ENCODE measurements at places on chromosomes 12 and 14.

DNA sequence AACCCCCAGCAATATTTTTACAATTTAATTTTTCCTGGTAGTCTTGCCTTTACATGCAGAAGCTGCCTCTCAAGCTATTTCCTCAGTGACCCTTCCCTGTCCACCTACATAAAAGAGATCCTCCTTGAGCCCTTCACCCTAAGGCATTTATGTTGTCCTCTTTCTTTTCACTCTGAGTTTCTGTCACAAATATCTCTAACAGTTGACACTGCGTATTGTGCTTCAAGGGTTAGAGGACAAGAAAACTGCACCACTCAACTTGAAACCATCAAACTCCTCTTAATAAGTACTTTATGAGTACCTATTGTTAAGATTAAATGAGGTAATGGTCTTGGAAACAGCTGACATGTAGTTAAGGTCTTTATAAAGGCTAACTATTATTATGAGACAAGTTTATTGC, 557.7 kb downstream of the TRHDE start:
- DNase-seq: no peak

DNA sequence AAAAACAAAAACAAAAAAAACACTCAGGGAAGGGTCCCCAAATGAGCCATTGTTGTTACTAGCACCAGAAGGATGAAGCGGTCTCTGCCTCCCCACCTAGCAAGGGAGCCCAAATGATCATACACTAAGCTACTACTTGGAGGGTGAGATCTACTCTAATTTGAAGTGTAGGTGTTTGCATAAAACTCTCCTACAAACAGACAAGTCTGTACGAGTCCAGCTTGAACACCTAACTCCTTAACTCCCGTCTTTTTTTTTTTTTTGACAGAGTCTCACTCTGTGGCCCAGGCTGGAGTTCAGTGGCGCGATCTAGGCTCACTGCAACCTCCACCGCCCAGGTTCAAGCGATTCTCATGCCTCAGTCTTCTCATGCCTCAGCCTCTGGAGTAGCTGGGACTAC, 132.6 kb downstream of the PPM1H start:
- DNase-seq: no peak

DNA sequence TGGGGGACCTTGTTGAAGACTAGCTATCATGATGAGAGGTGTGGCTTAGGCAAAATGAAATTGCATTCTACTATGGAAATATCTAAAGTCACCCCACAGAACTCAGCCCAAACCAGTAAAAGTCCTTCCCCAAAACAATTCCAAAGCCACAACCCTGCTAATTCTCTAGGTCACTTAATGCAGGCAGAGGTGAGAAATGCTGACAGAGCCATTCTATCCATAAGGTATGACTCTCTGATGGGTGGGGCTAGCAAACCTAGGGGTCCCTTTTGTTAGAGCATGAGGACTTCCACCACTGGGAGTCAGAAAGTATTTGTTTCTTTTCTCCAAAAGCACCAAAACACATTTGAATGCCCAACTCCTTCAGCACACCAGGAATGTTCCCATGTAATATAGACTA, 12.7 kb upstream of the BMP4 start:
- DNase-seq: no peak

- DNase-seq: no peak
Measured at GRCh38 chr12:116455540-116456329, 103.4 kb upstream of the MAP1LC3B2 start.

- DNase-seq: peak; percentile 90
Measured at GRCh38 chr12:130747867-130748740, 32.0 kb upstream of the RIMBP2 start.

DNA sequence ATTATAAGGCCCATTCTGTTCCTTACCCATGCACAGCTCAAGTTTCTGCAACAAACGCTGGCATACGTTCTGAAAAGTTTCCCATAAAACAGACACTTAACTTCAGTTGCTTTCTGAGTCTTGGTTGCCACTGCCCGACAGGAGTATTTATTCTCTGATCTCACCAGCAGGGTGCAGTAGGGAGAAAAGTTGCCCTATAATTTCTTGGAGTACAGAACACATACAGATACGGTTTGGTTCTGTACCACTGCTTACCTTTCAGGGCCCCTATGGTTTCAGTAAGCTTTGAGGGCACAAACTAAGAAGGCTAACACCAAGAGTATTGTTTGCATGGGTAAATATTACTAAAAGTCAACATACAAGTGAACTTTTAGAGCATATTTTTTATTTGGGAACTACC, 77.9 kb downstream of the SPATA7 start:
- no peak for DNase-seq

GRCh38 chr12:128394137-128394536, 127.2 kb downstream of the TMEM132C start:
- DNase-seq: no peak

- no peak for DNase-seq
Measured at GRCh38 chr12:53623548-53624385, 2.4 kb downstream of the ATF7 start.

DNA sequence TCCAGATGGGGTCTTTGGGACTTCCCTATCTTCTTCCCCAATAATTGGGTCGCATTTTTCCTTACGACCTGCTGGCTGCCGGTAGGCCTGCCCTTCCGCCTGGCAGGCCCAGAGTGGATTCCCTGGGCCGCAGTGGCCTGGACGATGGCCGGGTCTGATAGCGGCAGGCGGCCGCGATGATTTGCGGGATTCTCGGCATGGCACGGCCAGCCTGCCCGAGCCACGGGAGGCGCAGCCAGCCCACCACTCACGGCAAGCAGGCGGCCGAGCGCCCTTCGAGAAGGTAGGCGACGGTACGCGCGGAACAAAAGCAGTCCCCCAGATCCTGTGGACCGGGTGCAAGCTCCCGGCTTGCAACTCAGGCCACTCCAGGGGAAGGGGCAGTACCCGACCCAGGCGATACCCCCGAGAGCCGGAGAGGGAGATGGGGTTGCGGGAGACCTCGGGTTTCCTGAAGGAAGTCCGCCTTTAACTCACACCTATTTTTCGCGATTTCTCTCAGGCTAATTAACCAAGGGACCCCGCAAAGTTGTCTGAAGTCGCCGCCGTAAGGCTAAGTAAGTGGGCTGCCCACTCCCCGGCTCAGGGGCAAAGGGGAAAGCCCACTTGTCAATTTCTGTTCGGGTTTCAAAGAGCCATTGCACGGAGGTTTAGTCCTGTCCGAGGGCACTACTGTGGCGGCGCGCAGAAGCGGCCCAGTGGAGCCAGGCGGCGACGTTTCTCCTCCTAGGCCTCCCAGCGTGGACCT, 1.4 kb upstream of the GSC start:
- peak; percentile 36 for DNase-seq

- DNase-seq: no peak
Measured at GRCh38 chr14:71625891-71626701, 306.1 kb upstream of the RGS6 start.

- DNase-seq: no peak
Measured at GRCh38 chr12:11855983-11856374, 206.5 kb downstream of the ETV6 start.

GRCh38 chr12:86698641-86698980, 442.4 kb upstream of the MGAT4C start:
- DNase-seq: no peak

- no peak for DNase-seq
Measured at GRCh38 chr14:56648508-56649301, 69.1 kb downstream of the TMEM260 start.

DNA sequence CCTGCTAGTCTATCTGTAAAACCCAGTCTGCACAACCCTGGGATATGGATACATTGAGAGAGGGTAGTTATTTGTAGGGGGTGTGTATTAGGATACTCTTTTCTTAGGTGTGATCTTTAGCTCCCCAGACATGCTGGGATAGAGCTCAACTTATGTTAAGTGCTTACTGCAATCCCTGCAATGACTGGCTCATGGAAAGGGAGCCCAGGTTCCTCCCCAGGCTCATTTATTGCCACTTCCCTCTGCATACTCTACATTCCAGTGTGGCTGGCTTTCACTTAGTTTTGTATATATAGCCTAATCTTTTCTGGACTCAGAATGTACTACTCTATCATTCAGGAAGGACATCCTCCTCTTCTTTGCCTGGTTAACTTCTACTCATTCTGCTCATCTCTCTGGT, 172.0 kb downstream of the SYT10 start:
- no peak for DNase-seq

DNA sequence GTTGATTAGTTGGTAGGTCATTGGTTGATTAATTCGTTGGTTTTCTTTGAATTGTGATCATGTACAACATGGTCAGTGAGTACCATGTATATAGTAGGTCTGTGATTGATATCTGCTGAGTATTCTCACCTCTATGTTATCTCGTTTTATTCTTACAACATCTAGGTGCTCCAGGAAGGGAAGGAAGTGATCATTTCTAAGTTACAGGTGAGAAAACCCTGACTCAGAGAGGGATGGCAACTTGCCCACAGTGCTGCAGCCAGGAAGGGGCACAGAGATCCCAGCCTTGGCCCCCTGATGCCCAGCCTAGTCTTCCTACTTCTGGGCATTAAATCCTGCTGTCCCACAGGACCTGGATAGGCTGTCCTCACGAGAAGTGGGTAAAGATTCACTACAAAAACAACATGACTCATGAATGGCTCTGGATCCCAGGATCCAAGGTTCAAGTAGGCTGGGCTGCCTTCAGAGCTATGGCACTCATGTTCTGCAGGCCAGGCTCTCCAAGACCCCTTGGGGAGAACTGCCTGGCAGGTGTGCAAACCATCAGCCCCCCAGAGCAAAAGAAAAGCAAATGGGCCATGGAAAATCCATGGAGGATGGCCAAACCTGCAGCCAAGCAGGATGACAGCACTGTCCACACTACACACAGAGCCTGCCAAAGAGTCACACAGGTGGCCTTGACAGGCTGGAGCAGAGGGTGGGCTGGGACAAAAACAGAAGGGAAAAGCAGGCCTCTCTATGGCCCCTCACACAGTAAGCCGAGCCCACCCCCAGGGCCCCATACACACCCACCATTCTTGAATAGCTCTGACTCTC, 146.2 kb downstream of the BCL11B start:
- no peak for DNase-seq

GRCh38 chr12:12467688-12468261, 94.9 kb downstream of the DUSP16 start:
- no peak for DNase-seq

DNA sequence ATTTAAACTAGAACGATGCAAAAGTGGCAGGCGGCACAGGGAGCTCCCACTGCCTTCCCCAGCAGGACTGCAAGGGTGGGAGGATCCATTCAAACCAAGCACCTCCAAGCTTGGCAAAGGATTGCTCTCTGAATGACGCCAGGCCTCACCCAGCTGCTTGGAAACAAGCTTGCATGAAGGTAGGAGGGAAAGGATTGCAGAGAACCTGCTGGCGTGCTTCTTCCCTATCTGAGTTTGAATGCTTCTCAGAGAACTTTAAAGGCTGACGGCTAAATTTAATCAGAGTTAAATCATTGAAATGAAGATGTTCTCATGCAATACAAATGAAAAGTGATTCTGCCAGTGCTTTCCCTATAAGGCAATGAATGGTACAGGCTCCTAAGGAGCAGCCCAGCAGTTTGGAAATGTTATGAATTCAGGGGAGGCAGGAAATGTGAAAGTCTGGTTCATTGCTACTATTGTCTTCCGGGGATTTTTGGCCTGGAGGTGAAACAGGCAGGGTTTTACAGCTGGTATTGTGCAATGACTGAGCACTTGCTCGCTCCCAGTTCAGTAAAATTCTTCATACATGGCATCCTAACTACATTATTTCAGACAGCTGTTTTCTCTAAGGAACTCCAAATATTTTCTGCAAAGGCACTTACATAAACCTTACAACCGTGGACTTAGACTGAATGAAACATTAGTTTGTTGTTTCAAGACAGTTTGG, 31.9 kb upstream of the DUSP6 start:
- DNase-seq: peak; percentile 54

DNA sequence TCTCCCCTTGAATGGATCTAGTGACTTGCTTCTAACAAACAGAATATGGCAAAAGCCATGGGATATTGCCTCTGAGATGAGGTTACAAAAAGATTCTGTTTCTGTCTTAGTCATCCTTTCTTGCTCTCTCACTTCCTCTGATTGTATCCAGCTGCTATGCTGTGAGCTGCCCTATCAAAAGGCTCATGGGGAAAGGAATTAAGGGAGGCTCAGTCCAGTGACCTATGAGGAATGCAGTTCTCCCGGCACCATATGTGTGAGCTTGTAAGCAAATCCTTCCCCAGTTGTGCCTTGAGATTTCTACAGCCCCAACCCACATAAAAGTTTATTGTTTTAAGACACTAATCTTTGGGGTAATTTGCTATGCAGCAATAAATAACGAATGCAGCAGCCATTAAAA, 183.1 kb downstream of the KLHL28 start:
- DNase-seq: no peak

DNA sequence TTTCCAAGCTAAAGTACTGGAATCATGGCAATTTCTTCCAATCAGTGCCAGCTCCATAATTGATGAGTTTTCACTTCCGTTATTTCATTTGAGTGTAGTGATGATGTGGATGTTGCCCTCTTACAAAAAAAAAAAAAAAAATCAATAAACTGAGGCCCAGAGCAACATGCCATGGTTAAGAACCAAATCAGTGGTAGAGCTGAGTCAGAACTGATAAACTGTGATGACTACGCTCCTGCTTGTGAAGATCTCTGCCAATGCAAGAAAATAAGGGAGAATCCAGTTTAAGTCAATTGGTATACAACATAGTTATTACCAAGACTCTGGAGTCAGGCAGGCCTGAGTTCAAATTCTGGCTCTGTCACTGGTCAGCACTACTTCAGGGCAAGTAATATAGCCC, 102.7 kb downstream of the GPR135 start:
- no peak for DNase-seq

GRCh38 chr14:75875958-75876357, 105.8 kb downstream of the TGFB3 start:
- DNase-seq: no peak

DNA sequence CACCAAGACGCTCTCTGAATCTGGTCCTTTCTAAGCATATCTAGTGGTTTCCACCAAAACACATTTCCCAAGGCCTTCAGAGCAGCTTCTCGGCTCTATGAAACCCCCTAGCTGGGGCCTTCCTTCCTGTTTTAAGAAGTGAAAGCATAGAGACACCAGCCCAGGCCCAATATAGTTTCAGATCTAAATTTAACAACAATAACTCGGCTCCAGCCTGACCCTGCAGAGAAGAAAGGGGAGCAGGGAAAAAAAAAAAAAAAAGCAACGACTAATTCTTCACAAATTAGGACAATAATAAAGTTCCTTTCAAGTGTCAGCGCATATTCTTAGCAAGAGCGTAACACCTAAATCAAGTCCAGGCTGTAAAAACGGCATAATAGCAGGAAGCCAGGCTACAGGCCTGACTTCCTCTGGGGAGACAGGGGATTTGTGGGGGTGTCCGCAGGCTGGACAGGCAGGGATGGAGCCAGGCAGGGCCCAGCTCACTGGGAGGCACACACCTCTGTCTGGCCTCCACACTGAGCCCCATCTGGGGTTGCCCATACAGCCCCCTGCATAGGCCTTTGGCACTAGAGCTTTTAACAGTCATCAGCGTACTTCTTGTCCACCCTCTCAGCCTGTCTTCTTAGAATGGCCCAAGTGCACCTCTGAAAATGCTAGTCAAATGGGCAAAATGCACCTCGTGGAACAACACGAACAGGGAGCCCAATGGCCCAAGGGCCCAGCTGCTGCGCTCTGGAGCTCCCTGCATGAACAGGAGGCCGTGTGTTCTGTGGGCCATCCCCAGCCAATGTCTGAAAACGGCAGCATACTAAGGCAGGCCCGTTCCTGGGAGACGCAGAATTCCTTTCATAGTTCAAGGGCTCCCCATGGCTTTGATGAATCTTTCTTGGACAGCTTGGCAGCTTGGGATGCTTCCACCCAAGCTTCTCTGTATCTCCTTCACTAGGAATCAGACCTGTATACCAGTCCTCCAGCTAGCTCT, 772.9 kb downstream of the MED13L start:
- DNase-seq: no peak

GRCh38 chr12:87302126-87302745, 727.0 kb downstream of the C12orf50 start:
- no peak for DNase-seq

Measured in WTC11 (cell line).